Stimulated activated CD4-positive, alpha-beta T cell treated with anti-CD3 and anti-CD28 coated beads, Interleukin-1b, Interleukin-23, amount 100 ng/mL, for 1 hour (primary cell): ENCODE measurements at places on chromosomes 4 and X.

DNA sequence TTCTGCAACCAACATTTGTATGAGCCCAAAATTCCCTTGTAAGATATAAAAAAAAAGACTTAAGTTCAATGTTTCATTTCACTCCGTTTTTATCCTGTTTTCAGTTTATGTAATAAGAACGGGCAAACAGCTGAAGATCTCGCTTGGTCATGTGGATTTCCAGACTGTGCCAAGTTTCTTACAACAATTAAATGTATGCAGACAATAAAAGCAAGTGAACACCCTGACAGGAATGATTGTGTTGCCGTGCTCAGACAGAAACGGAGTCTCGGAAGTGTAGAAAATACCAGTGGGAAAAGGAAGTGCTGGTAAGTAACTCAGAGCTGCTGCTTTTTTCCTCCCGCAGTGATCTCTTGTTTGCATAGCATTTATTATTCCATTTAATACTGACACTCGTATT is 2.8 kb downstream of the ANKRD37 start:
- no peak for DNase-seq

DNA sequence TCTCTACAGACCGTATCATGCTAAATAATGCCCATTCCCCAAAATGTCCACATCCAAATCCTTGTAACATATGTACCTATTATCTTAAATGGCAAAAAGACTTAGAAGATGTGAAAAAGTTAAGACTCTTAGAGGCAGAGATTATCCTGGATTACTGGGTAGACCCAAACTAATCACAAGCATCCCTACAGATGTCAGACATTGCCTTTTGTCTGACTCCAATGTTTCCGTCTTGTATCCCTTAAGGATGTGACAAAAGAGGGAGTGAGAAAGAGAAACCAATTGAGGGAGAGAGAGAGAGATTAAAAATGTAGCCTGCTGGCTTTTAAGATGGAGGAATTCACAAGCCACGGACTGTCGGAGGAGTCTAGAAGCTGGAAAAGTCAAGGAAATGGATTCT is 401.9 kb upstream of the FSTL5 start:
- no peak for DNase-seq

DNA sequence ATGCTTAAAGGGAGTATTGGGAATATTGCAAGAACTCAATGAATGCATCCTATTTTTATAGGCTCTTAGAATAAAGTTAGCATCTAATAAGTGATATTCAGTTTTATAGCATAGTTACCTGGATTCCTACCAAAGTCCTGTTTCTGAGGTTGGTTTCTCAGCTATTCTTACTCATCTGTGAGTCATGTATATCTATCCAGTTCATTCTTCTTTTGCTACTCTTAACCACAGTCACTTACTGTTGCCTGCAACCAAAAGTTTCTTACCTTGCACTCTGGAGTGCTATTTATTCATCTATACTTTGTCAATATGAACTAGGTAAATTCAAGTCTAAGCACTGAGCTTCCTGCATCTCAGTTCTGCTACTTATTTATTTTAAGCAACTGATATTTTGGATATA is 322.5 kb downstream of the HS3ST1 start:
- no peak for DNase-seq

- no peak for DNase-seq
These were observed 138.0 kb downstream of the RPA4 start for GRCh38 chrX:97021680-97022079.

GRCh38 chr4:114034189-114034588 is 54.7 kb upstream of the ARSJ start:
- DNase-seq: no peak

- no peak for DNase-seq
These were observed 1000.4 kb downstream of the STPG2 start for GRCh38 chr4:97142893-97143292.

DNA sequence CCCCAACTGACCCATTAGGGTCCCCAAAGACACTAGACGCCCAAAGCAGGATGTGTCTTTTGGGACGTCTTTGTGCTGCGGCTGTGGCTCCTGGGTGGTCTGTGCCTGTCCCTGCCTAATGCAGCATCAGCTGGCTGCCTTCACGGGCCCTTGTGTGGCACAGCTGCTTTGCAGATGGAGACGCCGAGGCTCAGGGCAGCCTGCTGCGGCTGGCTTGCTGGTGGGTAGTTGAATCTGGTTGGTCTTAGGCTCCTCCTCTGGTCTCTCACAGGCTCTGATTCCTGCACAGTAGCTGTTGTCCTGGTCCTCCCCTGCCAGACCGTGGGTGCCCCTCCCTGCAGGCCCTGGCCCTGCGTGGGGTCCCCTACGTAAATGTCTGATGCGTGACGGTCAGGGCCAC is 8.1 kb downstream of the CPZ start:
- DNase-seq: no peak

DNA sequence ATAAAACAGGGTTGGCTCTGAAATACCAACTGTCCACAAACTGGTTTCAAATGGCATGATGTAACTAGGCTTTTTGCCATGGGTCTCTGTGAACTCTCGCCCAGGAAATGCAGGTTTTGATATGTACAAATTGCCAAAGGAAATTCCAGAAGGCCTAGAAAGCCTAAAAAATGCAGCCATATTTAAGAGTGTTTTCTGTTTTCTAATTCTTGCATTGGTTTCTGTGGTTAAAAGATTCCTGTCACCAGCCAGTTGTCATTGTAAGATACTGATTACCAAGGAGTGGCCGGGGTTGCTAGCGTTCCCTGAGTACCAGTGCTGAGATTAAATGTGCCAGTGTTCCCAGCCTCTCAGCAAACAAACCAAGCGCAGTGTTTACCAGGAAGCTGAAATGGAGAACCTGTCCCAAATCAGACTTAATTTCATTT is 53.9 kb upstream of the SORBS2 start:
- DNase-seq: no peak

DNA sequence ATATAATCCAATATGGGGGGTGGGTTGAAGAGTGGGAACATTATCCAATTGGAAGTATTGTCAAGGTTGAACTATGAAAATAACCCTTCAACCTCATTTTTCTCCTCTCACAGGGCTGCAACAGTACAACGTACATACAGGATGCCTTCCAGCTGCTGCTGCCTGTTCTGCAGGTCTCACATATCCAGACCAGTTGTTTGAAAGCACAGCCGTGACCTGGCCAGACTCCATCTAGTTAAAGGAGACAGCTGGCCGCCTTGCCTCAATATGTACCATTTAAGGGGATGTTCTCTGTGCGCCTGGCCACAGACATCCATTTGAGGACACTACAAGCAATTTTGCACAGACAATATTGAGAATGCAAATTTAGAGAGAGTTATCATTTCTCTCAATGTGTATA is 75.7 kb downstream of the FAM114A1 start:
- DNase-seq: no peak

- DNase-seq: no peak
These were observed 191.6 kb downstream of the ANAPC10 start for GRCh38 chr4:144906181-144906925.

DNA sequence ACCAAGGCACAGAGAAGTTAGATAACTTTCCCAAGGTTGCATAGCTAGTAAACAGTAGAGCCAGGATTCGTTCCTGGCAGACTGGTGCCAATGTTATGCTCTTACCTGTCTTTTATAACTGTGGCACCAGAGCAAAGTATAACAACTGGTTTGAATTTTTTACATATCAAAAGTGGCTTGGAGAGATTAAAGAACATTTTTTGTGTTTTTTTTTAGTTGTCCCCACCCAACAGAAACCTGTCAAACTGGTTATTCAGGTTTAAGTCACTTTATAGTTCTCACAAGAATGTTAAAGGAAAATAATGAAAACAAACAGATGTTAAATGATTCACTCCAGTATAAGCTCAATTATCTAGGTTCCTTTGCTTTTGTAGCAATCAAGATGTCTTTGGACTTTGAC is 15.6 kb upstream of the FAM47E start:
- no peak for DNase-seq

DNA sequence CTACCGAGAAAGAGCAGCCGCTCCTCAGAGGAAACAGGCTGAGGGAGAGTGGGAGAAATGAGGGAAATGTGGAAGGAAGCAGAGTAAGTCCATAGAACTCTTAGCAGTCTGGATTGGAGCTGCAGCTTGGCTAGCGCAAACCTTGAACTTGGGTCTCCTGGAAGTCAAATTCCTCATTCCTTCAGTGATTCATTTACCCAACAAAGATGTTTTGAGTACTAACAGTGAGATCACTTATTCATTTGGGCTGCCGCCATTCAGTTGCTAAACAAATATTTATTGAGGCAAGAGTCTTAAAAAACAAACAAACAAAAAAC is 51.5 kb downstream of the SEL1L3 start:
- DNase-seq: no peak

DNA sequence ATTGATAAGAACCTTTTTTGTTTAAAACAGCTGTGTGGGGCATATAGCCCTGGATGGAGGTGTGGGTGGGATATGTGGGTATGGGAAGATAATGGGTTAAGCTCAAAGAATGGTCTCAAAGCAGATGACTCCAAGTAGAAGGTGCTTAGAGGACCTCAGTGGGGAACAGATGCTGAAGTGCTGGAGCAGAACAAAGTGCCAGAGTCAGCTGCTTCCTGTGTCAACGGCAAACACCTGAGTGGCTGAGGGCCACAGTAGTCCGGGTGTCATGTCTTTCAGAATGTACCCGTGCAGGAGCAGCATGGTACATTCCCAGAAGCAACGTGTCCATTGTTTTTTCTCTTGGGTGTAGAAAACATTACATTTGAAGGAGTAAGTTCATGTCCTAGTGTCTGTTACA is 210.6 kb downstream of the CCNG2 start:
- no peak for DNase-seq

GRCh38 chrX:141641138-141641537 is 51.6 kb downstream of the SPANXA2 start:
- DNase-seq: no peak

DNA sequence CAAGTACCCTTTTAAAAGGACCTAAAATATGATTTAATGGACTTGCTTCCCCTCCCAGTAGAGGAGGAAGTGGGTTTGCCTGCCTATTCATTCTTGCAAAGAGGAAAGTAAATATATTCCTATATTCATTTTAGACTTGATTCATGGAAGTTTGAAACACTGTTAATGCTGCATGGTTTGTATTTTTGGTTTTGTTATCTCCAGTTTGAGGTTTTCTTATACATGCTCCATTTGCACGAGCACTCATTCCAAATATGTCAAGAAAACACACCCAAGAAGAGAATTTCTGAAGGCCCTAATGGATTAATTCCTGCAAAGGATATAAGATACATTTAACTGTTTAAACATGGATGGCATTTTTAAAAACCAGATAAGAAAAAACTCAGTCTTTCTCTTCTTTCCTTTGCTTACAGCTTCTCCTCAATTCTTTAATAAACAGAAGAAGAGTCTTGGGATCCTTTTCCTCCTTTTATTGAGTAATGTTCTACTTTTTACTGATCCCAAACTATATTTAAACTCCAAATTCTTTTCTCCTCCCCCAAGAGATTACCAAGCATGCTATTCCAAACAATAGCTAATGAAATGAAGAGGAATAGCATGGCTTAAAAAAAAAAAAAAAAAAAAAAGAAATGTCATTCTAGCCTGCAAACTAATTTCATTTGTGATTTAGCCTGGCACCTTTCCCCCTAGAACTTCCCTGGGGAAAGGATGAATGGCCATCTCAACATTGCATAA is 54.6 kb upstream of the LDB2 start:
- no peak for DNase-seq

DNA sequence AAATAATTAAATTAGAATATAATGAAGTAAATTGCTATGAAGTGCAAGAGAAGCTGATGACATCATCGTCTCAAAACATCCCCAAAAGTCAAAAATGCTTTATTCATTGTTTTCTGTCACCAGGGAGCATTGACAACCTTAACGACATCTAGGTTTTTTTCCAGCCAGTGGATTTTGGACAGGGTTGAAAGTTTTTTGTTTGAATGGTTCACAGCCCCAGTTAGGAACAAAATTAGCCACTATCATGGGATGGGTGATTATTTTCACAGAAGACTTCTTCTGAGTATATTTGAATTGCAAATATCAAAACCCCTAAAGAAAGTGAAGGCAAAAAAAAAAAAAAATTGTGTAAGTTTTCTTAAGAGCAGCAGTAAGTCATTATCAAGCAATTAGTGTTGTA is 826.1 kb downstream of the STPG2 start:
- DNase-seq: no peak

GRCh38 chr4:177964693-177965168 is 522.5 kb upstream of the AGA start:
- DNase-seq: no peak

- no peak for DNase-seq
These were observed 363.0 kb downstream of the FAT4 start for GRCh38 chr4:125677665-125678307.

DNA sequence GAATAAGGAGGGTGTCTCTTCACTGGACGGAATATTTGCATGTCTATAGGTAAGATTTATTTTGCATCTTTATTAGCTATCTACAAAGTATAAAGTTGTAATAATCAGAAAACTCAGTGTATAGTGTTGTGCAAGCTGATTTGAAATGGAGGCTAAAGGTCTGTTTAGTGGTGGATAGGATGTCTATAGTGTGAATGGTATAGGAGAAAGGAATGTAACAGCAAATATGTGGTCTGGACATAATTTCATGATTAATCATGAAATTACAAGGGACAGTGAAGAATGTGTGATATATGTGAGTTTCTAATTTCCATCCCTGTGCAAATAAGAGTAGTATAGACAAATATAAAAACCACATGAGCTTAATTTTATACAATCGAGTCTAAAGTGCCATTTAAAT is 79.3 kb upstream of the CAMK2D start:
- DNase-seq: no peak

DNA sequence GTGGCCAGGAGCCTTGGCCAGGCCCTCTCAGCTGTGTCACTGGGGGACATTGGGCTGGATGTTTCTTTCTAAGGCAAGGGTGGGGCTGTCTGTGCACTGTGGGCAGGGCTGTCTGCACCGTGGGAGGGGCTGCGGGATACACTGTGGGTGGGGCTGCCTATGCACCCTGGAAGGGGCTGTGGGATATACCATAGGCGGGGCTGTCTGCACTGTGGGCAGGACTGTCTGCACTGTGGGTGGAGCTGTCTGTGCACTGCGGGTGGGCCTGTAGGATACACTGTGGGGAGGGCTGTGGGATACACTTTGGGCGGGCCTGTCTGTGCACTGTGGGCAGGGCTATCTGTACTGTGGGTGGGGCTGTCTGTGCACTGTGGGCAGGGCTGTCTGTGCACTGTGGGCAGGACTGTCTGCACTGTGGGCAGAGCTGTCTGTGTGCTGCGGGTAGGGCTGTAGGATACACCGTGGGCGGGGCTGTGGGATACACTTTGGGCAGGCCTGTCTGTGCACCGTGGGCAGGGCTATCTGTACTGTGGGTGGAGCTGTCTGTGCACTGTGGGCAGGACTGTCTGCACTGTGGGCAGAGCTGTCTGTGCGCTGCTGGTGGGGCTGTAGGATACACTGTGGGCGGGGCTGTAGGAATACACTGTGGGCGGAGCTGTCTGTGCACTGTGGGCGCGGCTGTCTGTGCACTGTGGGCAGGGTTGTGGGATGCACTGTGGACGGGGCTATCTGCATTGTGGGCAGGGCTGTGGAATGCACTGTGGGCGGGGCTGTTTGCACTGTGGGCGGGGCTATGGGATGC is 31.1 kb downstream of the ACOX3 start:
- DNase-seq: peak; percentile 26

GRCh38 chr4:109321232-109321631 is 18.8 kb upstream of the COL25A1 start:
- DNase-seq: no peak
